Skeletal muscle cell (primary cell): ENCODE measurements at places on chromosomes 6 and 20.

- DNase-seq: no peak
These were observed 46.3 kb downstream of the GRIK2 start for GRCh38 chr6:101439790-101440189.

- no peak for DNase-seq
These were observed 53.0 kb downstream of the HDGFL1 start for GRCh38 chr6:22622351-22622750.

GRCh38 chr20:62902926-62903615 lies 23.2 kb downstream of the DIDO1 start:
- DNase-seq: no peak

GRCh38 chr20:4729265-4729664 lies 7.6 kb downstream of the PRND start:
- no peak for DNase-seq

DNA sequence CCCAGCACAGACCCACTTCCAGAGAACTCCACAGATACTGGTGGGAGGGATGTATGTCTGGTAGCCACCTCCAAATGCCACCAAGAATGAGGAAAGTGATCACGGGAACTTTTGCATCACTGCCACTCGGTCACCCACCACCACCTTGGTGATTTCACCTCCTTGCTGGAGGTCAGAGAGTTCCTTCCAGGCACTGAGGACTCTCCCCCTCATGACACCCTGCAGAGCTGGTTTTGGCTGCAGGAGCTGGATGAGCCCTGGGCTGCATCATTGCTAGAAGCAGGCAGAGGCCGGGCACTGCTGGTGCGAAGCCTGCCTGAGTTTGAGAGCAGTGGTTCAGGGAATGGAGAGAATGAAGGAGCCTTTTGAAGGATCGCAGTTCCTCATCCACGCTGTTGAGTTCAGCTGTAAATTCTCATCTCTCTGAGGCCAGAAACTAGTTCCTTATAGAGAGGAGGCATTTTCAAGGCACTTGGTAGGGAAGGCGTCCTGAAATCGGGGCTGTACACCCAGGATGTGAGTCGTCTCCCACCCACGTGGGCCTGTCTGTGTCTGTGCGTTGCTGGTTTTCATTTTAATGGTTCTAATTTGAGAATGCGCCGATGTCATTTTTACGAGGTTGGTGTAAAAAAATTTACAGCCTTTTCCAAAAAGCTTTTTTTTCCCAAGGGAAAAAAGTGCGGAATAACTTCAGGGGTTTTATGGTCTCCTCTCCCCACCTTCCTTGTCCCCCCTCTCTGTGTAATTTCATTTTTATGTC lies 25.0 kb downstream of the FOXP4 start:
- no peak for DNase-seq

DNA sequence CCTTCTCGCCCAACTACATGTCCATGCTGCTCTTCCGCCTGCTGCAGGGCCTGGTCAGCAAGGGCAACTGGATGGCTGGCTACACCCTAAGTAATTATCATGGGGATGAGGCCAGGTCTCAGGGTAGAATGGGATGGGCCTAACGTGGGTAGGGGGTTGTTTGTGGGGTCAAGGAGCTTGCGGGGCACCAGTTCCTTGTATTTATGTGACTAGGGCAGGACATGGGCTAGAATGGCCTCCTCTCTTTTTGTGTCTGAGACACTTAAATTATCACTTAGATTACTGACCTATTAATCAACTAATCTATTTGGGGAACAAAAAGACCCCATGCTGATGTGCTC lies 10.7 kb downstream of the SLC22A1 start:
- DNase-seq: no peak

GRCh38 chr6:984031-984430 lies 291.1 kb upstream of the EXOC2 start:
- DNase-seq: no peak

DNA sequence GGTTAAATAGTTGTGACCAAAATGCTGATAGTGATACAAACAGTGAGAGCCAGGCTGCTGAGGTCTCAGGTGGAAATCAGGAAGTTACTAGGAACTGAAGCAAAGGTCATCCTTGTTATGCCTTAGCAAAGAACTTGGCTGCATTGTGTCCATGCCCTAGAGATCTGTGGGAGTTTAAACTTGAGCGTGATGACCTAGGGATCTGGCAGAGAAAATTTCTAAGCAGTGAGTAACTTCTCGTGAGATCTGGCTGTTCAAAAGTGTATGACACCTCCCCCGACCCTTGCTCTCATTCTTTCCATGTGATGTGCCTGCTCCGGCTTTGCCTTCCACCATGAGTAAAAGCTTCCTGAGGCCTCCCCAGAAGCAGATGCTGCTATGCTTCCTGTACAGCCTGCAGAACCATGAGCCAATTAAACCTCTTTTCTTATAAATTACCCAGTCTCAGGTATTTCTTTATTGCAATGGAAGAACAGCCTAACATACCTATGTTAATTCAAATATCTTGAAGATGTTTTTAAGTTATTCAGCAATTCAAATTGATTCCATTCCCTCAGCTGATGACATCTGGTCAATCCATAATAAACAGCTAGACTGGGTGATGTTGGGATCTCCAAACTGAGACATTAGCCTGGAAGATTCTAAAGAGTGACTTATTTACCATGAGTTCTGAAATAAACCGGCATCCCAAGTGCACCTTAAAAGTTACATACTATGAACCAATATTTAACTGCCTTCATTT lies 33.8 kb downstream of the KIF16B start:
- no peak for DNase-seq

- peak; percentile 94 for DNase-seq
These were observed 46.9 kb downstream of the MAP3K4 start for GRCh38 chr6:161038229-161039031.
